Tracheal epithelial cell (primary cell): ENCODE measurements at places on chromosomes 7 and 10. TPM values are rescaled to one million over a fixed set of nuclear protein-coding genes. Genes with fewer than 3 reads are reported as not detected.

The WDR86 gene
- 0.24 and 1.3 TPM in 2 replicates for total RNA-seq

The TAC1 gene
- total RNA-seq: 2.9 TPM in 1 of 2 replicates, not detected in the other

The WDFY4 gene
- total RNA-seq: under 0.01 TPM in 1 of 2 replicates, not detected in the other

The HOGA1 gene
- total RNA-seq: 0.21 and 25.5 TPM in 2 replicates

The FGFBP3 gene
- 0.24 TPM in 1 of 2 replicates, not detected in the other for total RNA-seq

The GLI3 gene
- 2.2 and 2.3 TPM in 2 replicates for total RNA-seq

The UMAD1 gene
- total RNA-seq: 8.7 and 10.4 TPM in 2 replicates

The ZNF804B gene
- not detected in 2 replicates for total RNA-seq

The EBLN1 gene
- not detected in 2 replicates for total RNA-seq

The C10orf143 gene
- total RNA-seq: 0.48 TPM in 1 of 2 replicates, not detected in the other

The CHST3 gene
- 20.0 and 21.1 TPM in 2 replicates for total RNA-seq

The TSC22D4 gene
- 12.4 and 14.9 TPM in 2 replicates for total RNA-seq

The COG5 gene
- 32.3 and 37.7 TPM in 2 replicates for total RNA-seq

The PDCD4 gene
- total RNA-seq: 65.3 and 78.6 TPM in 2 replicates

The LBX1 gene
- not detected in 2 replicates for total RNA-seq

The IGF2BP3 gene
- total RNA-seq: 7.5 and 26.0 TPM in 2 replicates

The GJD4 gene
- not detected in 2 replicates for total RNA-seq

The MYL10 gene
- not detected in 2 replicates for total RNA-seq

The TMEM225B gene
- 0.64 and 2.2 TPM in 2 replicates for total RNA-seq

The COL28A1 gene
- total RNA-seq: 0.24 TPM in 1 of 2 replicates, not detected in the other

The MRLN gene
- total RNA-seq: not detected in 2 replicates

The LGI1 gene
- not detected in 2 replicates for total RNA-seq

The PANK1 gene
- 9.4 and 17.1 TPM in 2 replicates for total RNA-seq

The HGF gene
- total RNA-seq: under 0.01 TPM in 1 of 2 replicates, not detected in the other
